ENCODE measurements at places on chromosomes 5 and 9. TPM values are rescaled to one million over a fixed set of nuclear protein-coding genes. Genes with fewer than 3 reads are reported as not detected.

Gene LPAR1
- 47.5 TPM for total RNA-seq

Gene TMEFF1
- 2.4 TPM for total RNA-seq

Gene TMC1
- not detected for total RNA-seq

Gene MYMK
- total RNA-seq: not detected

DNA sequence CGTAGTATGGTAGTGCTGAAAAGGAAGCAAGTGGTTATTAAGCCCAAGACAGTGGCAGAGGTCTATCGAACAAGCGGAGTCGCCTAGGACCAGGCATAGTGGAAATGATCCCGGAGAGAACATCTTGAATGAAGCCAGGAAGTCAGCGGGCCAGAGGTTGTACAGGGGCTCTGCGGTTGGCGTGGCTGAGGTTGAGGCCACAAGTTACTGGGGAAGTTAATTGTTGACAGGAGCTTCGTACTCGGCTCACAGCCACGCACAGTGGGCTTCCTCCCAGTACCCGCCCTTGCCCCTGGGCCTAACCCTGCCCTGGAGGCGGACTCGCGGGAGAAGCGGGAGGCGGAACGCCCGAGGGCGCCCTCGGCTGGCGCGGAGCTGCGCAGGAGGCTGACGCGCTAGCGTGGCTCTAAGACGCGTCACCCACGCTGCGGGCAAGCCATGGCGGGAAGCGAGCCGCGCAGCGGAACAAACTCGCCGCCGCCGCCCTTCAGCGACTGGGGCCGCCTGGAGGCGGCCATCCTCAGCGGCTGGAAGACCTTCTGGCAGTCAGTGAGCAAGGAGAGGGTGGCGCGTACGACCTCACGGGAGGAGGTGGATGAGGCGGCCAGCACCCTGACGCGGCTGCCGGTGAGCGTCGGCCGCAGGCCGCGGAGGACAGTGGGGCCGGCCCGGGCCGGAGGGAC is at the start of gene FBXO4:
Gene FBXO4 (plus strand): TSS at position 410 of the 683 bp plus-strand sequence. CDS start 29 bp downstream, at position 439.
- peak; percentile 82 for DNase-seq

- DNase-seq: no peak
Measured at GRCh38 chr5:42573386-42573785, 150.1 kb downstream of the GHR start.

DNA sequence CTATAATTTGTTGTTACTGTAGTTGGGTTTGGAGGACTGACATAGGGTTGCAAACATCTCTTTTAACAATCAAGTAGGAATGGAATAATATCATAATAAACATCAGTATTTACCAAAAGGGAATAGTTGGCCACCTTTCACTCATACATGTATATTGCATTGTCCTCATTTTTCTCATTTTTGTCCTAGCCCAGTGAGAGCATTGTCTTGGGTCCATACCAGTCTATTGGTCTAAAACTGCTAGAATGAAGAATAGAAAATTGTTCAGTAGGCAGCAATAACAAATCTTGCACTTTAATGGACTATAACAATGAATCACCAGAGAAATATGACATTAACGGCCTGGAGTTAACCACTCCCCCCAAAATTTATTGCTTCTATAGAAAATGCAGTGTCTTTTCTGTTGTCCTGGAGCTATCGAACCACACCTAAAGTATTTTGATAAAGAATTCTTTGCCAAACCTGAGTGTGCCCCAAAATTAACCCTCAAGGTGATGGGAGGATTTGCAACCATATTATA is 80.9 kb upstream of the IL33 start:
- DNase-seq: no peak

DNA sequence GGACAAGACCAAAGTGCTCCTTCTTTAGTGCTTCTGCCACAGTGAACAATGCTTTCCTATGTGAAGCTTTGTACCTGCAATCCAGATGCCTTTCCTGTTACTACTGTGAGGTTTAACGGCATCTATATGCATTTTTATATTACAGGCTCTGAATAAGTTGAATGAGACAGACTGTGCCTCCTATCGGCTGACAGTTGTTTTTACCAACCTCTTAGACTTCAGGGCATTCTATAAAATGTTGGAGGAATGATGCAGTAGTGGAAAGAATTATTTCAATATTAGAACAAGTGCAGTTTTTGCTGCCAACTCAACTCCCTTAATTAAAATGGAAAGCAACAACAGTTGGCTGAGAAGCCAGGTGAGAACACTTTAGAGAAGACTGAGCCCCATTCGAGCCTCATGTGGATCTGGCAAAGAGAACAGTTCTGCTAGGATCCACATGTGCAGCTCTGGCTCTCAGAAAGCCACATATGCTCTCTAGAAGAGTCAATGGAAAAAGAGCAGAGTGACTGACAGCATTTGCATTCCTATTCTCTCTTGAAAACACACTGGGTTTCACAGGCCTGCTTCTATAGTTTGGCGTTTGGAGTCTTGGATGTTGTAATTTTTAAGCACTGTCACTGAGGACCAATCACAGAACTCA is 147.5 kb downstream of the LURAP1L start:
- DNase-seq: no peak

GRCh38 chr9:133513214-133514100 is 11.3 kb downstream of the MYMK start:
- DNase-seq: no peak

DNA sequence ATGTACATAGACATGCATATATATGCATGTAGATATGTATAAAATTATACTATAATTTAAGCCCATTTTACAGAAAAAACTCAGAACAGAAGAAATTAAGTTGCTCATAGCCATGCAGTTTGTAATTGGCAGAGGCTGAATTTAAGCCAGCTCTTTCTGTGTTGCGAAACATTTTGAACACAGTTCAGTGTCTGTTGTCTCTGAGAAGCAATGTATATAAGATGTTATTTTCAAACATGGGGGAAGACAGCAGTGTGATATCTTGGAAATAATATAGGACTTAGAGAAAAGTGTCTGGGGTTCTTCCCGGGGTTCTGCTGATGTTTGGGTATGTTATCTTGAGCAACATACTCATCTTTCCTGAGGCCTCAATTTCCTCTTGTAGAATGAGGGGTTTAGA is 37.6 kb downstream of the SVEP1 start:
- DNase-seq: no peak

- peak; percentile 3 for DNase-seq
Measured at GRCh38 chr5:87650284-87650683, 237.6 kb upstream of the CCNH start.

DNA sequence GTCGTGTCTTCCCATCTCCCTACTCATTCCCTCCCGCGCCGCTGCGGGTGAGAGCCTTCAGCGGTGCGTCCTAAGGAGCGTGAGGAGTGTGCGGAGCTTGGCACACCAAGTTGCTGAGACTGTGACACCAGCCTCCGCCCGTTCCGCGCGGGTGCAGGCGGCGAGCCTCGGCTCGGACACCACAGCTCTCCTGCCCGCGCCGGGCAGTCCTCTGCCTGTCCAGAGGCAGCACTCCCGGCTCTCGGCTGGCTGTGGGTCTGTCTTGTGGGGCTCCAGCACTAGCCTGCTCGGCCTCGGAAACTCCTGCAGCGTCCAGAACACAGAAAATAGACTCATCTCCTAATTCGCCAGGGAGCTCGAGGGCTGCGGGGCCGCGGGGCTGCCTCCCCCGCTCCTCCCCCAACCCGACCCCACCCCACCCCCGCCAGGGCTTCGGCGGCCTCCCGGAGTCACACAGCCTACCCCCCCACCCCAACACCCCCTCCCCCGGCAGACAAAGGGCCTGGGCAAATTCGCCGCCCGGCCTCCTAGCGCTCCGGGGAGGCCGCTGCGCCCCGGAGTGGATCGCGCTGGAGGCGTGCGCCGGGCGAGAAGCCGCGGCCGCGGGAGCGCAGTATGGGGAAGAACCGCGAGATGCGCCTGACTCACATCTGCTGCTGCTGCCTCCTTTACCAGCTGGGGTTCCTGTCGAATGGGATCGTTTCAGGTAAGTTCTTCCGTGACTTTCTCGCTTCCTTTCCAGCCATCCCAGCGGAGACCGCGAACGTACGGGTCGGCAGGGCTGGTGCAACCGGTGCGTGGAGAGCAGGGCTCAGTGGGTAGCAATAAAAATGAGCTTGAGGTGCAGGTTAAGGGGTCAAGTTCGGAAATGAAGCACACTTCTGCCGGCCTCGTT is at the start of gene ADAMTS19:
Gene ADAMTS19 (plus strand): TSS at position 522 of the 895 bp plus-strand sequence. CDS start 94 bp downstream, at position 616.
- DNase-seq: peak; percentile 30

GRCh38 chr9:36897478-36897877 is 136.6 kb downstream of the PAX5 start:
- no peak for DNase-seq

Measured in LHCN-M2 (cell line).